Pancreas (tissue), 10 donors: ENCODE measurements at places on chromosomes 7 and 10. TPM values are rescaled to one million over a fixed set of nuclear protein-coding genes. Genes with fewer than 3 reads are reported as not detected.

- no peak for DNase-seq
Observed at GRCh38 chr7:151379534-151380198, 30.2 kb downstream of the WDR86 start.

- peak; percentile 59 for DNase-seq
Observed at GRCh38 chr10:100996678-100997359, 2.8 kb upstream of the LZTS2 start.

DNA sequence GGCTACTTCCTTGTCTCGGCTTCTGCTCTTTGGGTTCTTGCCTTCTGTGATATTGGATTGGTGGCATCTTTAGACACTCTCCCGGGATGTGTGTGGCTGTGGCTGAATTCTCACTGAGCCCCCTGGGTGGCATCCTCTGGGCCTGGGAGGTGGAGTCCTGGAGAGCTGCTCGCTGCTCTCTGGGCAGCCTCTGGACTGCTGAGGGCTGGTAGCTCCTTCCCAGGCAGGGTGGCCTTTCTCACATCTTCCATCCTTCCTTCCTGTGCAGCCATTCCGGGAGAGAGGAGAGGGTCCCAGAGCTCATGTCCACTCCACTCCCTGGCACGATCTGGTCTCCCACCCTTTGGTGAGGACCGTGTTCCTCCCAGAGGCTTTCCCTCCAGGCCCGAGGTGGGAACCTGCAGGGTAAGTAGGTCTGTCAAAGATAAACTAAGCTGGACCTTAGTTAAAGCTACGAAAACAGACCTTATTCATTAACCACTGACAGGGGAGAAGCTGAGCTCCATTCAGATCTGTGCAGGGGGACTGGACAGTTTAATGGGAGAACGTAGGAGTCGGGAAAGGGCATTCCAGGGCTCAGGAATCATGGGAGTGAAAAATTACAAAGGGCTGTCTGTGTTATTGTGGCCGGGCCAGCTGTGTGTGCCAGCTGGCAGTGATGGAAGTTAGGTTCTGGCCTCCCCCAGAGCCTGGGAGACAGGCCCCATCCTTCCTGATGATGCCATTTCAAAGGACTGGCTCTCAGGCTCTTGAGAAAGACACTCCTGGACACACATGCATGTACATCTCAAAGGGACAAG, 8.7 kb downstream of the ATP6V0E2 start:
- peak; percentile 31 for DNase-seq

DNA sequence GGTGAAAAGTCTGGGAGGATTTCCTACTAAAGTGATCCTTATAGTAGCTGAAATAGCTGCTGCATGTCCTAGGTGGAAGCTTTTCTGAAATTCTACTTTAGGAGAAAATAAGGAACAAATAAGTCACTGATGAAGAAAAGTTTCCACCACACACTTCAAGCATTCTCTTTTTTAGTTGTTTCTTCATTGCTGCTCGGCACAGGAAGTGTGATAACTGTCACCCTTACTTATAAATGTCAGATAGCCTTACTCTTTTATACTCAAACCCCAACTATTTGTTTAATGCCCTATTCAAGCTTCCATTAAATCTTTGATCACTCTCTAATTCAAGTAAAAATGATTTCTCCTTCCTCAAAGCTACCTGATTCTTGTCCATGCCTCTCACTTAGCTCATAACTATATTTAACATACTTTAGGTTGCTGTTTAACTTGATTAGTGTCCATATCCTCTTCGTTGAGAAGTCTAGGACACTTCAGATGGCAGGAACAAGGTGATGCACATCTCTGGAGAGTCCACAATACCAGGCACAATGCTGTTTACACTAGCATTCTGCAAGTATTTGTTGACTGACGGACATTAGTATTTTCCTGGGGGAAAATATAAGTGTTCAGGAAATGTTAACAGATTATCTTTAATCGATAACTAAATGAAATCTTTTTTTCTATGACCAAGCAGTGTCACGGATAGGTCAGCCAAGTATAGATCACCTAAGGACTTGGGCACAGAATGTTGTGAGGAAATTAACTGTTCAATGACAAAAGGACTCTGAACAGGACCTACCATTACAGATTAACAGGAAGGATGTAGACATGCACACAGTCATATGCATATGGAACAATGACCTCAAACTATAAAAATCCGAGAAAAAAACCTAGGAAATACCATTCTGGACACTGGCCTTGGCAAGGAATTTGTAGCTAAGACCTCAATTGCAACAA, 67.4 kb downstream of the ZNF438 start:
- no peak for DNase-seq

GRCh38 chr7:106114716-106115383, 2.7 kb upstream of the SYPL1 start:
- no peak for DNase-seq

The TNKS2 gene
- 14.1 TPM for total RNA-seq

The SPDYE6 gene
- not detected for total RNA-seq
